HS-5 (cell line): ENCODE measurements at places on chromosomes 7 and 10.
A peak's percentile ranks its signal among the peaks of the same experiment; 100 is the strongest.

DNA sequence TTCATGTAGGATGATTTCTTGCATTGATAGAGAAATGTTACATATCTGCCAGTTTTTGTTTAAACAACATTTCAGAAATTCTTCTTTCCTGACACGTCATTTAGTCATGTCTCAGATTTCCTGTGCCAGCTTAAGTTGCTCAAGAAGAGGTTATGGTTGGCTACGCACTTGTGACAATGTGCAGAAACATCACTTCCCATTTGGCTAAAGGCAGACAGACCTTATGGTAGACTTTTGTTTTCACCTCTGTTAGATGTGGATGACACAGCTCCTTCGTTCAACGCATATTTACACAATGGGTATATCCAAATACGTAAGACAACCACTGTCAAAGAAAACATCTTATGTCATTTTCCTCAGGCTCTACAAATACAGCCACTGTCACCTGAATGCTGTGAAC is 125.8 kb downstream of the DOCK4 start:
- peak; percentile 85 for DNase-seq

DNA sequence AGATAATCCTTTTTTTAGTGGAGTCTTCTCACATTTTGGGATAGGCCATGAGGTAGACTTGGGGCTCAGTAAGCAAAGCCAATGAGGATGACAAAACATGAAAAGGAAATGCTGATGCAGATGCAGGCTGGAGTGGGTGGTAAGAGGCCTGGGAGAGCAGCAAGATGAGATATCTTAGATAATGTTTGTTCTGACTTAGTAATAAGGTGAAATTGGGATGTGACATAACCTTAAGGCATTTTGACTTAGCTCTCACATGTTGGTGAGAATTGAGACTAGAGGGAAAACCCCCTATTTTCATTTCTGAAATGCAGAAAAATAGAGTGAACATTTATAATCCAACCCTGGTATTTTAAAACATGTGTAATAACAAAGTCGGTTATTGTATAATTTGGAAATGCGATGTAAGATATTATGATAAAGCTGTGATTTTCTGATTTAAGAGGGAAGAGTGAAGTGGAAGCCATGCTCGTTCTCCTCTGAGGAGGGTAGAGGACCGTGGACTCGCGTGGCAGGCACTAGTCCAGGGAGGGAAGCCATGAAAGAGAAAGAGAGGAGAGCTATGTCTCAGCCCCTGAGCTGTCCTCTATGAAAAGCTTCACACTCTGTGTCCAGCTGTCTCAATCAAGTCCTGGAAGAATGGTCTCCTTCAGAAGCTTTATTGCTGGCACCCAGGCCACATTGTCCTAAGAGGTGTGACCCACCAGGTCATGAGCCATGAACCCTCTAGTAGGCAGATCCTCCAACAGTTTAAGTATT is 57.3 kb downstream of the ST7 start:
- no peak for DNase-seq

DNA sequence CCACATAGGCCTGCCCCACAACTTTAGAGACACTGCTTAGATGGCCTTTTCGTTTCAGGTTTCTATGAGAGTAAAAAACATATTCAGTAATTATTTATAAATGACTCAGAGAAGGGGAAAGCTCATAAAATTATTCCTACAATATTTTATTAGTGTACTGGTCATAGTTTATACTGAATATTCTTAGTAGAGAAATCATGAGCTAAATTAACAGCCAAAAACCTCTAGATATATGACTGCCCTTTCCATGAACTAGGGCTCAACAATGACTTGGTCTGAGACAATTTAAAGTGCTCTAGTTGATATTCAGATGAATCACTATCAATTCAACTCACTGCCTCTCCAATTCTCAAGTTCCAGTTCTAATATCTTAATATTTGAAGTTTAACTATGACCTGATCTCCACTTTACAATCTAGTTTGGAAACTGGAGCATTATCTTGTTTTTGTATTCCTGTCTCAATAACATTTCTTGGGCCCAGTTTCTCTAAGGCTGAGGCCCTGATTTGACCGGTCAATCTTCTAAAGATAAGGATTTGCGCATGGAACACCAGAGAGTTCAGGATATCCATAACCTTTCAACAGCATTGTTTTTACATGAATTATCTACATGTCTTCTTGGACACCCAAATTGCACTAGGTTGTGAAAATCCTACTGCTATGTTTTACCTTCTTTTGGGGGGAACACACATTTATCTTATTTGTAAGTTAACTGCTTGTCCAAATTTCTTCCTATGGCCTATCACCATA is 141.6 kb downstream of the DGKB start:
- DNase-seq = no peak

- no peak for DNase-seq
Measured at GRCh38 chr7:129911790-129912189, 41.0 kb downstream of the UBE2H start.

GRCh38 chr7:158289761-158290523 is 297.7 kb downstream of the PTPRN2 start:
- DNase-seq = no peak

GRCh38 chr7:145434811-145435210 is 599.0 kb upstream of the TPK1 start:
- DNase-seq = no peak

DNA sequence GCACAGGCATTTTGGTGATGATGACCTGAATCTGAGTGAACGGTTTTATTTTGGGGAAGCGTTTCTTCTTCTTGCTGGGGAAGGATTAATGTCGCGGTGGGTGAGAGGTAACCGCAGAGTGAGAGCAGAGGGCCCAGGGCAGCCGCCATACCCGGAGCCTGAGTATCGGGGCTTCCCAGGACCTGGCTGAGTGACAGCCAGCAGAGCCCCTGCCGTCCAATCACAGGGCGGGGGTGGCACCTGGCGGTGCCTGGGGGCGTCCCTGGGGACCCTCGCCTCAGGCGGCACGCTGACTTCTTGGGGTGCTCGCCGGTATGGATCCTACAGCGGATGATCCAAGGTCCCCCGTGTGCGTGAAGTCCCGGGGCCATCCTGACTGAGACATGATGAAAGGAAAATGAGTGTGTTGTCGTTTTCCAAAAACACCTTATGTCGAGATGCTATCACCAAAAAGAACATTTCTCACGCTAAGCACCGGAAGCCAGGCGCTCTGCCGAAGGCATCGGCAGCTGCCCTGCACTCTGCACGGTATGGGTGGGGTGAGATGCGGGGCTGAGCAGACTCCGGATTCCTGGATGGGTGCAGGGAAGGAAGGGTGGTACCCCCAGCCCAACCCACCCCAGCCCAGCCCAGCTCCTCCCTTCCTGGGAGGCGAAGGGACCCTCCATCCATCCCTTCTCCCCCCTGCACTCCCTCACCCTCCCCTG is 227.9 kb upstream of the SHH start:
- no peak for DNase-seq

DNA sequence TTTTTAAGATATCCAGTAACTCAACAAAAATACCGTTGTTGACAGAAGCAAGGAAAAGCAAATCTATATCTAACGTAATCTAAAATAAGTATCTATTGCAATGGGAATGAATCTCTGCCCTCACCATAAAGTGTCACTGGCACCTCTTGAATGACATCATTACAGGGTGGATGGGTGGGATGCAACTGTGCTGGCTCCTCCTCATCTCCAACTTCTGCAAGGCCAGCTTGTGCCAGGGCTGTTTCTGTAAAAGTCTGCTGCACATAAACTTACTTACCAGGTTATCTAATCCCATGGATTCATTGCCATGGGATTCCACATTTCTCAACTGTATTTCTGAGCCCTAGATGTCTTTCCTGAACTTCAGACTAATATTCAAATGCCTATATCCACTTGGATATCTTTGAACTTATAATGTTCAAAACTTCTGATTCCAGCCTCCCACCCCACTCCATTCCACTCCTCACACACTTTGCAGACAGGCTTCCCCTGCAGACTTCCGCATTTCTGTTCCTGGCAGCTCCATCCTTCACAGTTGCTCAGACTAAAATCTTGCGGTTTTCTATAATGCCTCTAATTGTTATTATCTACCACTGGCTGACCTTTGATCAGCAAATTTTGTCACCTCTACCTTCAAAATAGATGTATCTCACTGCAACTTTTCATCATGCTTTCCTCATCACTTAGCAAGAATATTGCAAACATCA is 10.7 kb downstream of the FGL2 start:
- DNase-seq = no peak
